ENCODE measurements at places on chromosomes 3 and 15.

- DNase-seq: no peak
Observed at GRCh38 chr3:120098710-120099109, 4.5 kb upstream of the GSK3B start.

DNA sequence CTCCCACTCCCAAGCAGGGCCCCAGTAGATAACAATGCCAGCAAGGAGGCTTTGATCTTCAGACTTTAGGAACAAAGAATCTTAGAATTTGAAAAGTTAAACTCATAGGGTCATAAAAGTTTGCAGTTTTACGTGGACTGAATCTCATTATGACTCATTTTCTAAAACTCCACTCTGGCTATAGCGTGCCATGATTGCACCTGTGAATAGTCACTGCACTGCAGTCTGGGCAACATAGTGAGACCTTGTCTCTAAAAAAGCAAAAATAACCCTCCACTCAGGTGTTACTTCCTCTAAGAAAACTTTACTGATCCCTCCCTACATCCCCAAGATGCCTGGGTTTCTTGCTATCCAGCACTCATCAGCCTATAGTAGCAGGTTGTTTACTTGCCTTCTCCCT lies 104.5 kb downstream of the IL20RB start:
- no peak for DNase-seq

- DNase-seq: no peak
Observed at GRCh38 chr15:66933932-66934867, 131.2 kb upstream of the SMAD3 start.

DNA sequence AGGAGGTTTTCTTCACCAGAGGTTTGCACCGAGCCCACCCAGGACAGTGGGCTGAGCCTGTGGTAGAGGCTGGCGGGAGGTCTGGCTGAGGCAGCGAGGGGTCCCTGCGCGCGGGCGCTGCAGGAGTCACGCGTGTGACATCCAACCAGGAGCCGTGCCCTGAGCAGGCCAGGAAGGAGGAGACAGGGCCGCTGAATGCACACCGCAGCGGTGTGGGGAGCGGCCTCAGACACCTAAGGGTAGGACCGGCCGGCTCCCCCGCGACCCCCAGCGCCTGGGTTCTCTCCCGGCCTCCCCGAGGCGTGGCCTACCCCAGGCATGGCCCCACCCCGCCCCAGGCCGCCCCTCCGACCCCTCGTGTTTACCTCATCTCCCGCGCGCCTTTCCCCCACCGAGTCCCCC lies 412 bp downstream of the SLC41A3 start:
- peak; percentile 46 for DNase-seq

GRCh38 chr3:72550582-72551262 lies 297.5 kb downstream of the SHQ1 start:
- DNase-seq: no peak

DNA sequence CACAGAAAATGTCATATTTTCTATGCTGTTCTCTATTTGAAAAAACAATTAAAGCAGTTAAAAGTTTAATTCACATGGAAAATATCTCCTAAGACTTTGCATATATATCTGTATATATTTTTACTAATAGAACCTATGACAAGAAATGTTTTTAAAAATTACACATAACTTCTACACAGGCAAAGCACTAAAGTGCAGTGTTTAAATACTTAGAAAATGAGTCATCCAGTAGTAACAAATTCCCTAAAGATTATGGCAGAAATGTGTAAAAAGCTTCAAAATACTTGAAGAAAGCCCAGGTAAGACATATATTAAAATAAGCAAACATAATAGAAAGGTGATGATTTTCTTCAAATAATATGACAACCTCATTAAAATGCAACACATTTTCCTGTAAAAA lies 236.6 kb downstream of the TBC1D5 start:
- no peak for DNase-seq

DNA sequence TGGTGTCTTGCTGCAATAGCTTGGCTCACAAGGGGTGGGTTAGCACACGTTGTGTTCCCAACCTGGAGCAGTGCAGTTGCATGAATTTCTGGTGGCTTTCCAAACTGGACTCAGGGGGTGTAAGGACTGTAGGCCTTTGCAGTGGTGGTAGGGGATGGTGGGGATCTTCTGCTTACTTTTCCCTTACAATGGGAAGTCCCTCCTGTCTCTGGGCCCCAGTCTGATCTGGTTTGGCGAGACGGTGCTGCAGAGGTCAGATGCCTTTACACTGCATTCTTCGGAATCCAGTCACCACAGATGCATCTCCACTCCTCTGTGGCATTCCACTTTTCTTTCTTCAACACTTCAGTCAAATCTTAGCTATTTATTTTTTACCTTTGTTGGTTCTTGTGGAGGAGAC lies 132.1 kb downstream of the DOCK3 start:
- DNase-seq: no peak

GRCh38 chr15:79002581-79002980 lies 57.7 kb upstream of the CTSH start:
- no peak for DNase-seq

DNA sequence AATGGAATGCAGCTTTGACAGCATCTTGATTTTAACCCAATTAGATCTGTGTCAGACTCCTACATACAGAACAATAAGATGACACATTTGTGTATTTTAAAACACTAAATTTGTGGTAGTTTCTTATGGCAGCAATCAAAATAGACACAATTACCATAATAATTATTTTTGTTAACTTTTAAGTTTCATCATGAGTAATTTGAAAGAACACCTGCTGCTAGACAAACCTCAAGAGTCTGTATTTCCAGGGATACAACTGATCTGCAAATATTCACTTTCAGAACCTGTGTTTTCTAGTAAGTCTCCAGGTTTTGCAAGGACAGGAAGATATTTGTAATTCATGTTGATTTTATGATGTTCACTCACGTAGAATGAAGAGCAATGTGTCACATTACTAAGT lies 736.8 kb downstream of the DIPK2A start:
- no peak for DNase-seq

DNA sequence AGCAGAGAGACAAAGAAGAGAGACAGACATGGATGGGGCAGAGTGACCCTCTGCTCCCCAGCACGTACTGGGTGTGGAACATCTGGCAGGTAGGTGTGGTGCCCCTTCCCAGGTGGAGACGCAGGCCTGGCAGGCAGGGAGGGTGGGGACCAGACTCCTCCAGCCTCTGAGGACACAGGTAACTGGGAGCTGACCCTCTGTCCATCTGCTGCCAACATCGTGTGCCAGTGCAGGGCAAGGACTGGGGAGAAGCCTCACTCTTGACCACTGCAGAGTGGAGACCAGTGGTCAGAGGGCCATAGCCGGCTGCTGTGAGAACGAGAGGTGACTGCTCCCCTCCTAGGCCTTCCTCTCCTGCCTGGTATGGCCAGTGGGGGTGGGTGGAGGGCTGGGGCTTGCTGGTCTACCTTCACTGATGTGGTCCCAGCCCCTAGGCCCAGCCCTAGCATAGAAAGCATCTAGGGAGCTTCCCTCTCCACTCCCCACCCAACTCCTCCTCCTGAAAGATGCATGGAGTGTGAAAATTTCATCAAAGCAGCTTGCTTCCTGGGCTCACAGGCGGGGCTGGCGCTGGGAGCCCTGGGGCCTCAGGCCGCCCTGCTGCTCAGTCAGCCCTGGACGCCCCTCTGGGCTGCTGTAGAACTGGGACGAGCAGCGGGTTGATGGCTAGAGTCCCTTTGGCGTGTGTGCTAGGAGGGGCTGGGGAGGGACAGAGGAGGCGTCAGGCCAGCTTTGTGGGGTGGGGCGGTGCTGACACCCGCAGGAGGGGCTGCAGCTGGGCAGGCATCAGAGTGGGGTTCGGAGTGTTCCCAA lies 90.3 kb downstream of the PLXNA1 start:
- DNase-seq: no peak

- no peak for DNase-seq
Observed at GRCh38 chr3:191555037-191555436, 94.1 kb downstream of the PYDC2 start.

DNA sequence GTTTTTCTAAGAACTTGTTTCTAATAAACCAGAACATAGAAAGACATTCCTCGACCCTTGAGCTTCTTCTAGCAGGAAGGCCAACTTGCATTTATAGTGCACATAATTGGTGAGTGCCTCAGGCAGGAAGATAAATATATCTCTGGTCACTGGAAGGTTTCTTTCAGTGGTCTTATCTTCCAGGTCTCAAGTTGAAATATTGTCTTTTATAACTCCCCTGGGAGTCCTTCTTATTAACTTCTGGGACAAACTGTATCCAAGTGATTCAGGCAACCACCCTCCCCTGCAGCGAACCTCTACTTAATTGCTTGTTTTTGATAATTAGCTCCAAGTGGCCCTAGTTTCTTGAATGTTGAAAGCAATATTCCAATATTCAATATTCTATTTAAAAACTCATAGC lies 346.8 kb upstream of the GOLIM4 start:
- DNase-seq: no peak

DNA sequence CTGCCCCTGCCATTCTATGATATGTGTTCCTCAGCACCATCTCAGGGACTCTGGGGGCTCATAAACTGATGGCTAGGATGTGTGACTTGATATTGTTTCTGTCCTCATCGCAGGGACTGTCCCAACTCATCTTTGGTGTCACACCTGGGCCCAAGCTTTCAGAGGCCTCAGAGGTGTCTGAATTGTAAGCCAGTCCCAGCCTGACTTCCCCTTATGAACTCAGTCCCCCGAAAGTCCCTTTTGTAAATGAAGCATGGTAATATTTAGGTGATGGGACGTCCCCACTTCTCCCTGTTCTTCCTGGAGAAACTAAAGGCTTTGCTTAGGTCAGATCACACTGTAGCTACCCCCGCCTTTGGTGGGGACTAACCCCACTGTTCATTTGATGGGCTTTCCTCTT lies 142.4 kb upstream of the TLE3 start:
- no peak for DNase-seq

DNA sequence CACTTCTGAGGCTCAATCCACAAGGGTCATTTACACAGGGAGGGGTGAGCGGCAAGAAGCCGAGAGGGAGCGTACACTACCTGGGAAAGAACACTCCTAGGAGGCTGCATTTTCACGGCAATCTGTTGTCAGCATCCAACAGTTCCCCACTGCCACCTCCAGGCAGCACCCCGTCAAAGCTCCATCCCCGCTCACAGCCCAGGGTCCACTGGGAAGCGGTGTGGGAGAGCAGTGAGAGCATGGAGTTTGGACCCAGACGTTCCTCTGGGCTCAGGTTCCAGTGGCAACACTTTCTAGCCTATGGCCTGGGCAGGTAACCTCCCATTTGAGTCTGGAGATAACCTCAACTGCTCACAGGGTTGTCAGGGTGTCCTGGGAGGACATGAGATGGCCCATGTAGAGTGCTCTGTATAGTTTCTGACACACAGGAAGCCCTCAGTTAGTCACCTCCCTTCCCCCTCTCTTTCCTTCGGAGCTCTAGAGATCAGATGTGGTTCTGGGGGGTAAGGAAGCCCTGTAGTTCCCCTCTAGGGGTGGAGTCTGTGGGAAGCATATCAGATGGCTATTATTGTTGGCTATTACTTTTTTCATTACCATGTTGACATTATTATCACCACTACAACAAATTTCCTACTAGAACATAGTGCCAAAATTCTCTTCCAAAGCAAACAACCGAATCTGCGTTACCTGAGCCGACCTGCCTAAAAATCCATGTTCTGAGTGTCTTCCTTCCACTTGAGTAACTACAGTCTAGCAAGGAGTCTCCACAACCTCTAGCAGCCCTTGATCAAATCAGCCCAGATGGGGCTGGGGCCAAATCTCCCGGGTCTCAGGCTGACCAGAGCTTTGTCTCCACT lies 29.1 kb downstream of the RUVBL1 start:
- DNase-seq: no peak

DNA sequence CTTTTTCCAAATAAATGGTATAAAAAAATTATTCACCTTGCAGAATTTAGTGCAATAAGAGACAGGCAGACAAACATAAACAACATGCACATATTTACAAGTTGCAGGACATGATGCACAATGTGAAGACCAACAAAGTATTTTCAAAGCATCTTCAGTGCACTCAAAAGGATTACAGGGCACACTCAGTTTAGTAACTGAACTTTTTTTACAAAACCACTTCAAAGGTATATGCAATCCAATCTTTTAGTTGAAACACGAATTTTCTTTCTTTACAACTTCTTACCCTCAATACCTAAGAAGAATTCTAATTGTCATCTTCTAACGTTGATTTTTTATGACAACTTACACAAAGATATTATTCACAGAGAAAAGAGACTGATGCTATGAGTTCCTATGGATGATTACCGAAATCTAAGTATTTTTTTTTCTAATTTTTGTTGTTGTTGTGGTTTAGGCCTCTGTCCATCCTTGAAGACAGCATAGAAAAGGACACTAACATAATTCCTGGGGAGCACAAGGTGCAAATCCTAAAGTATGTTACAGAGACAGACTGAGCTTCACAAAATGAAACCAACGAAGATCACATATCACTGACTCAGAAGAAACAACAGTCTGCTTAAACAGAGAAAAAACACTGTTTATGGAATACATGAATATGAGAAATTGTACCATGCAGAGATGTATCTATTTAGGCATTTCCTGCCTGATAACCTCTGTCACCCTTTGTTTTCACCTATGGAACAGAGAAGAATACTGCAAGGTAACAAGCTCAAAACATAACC lies 50.3 kb downstream of the ZMAT3 start:
- no peak for DNase-seq

DNA sequence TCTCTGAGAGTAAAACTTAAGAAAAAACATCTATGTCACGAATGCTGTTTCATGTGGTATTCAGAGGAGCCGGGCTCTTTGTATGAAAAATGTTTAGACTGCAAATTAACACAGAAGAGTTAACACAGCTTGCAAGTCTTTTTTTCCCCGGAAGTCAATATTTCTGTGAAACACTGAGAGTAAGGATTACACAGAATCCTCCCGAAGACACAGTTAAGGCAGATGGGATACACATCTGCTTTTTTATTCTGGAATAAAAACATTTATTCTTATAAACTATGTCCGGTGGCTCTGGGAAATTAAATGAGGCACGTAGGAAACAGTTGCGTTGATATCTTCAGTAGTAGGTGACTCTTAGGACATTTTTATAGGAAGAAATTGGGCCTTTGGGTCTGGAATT lies 180.6 kb downstream of the PTPRG start:
- no peak for DNase-seq

GRCh38 chr3:33808559-33808958 lies 10.1 kb downstream of the PDCD6IP start:
- no peak for DNase-seq

DNA sequence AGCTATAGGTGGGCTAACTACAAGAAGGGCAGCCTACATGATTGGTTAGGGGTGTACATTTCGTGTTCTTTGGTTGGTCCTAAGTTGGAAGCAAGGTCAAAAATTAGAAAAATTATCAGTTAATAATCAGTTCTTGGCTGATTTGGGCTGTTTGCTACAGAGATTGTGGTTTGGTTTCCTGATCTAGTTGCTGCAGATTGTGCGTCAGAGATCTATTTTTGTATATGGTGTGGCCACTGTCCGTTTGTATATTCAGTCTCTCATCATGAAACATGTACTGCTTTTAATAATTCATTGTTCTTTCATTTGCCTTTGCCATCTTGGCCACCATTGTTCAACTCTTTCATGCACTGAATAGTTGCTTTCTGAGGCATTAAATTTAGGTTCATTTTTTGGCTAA lies 80.9 kb downstream of the LRRC3B start:
- DNase-seq: no peak

- DNase-seq: no peak
Observed at GRCh38 chr3:60552581-60552980, 698.7 kb downstream of the FHIT start.

GRCh38 chr15:57861815-57862586 lies 155.5 kb downstream of the POLR2M start:
- no peak for DNase-seq

GRCh38 chr3:130671545-130672312 lies 74.9 kb downstream of the PIK3R4 start:
- no peak for DNase-seq

GRCh38 chr3:64203969-64204908 lies 21.0 kb downstream of the PRICKLE2 start:
- DNase-seq: no peak
